ENCODE measurements at places on chromosomes 1 and 21. TPM values are rescaled to one million over a fixed set of nuclear protein-coding genes. Genes with fewer than 3 reads are reported as not detected.

- no peak for DNase-seq
Observed at GRCh38 chr1:226957714-226958113, 17.6 kb downstream of the COQ8A start.

- DNase-seq, result no peak
Observed at GRCh38 chr1:67372136-67372535, 58.1 kb downstream of the SERBP1 start.

DNA sequence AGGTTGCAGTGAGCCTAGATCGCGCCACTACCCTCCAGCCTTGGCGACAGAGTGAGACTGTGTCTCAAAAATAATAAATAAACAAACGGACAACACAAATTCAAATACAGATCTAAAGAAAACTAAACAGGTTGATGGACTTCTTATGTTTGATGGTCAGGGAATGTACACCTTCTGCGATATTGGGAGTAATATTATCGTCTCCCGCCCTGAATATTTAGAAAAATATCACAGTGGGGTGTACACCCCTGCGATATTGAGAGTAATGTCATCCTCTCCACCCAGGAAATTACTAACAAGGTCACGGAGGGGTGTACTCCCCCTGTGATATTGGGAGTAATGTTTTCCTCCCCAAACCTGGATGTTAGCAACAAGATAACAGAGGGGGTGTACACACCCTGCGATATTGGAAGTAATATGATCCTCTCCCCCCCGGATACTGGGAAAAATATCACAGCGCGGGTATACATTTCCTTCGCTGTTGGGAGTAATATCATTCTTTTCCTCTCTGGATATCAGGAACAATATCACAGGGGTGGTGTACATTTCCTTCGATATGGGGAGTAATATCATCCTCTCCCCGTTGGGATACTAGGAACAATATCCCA is 1.4 kb upstream of the CFAP298 start:
- DNase-seq, result no peak

DNA sequence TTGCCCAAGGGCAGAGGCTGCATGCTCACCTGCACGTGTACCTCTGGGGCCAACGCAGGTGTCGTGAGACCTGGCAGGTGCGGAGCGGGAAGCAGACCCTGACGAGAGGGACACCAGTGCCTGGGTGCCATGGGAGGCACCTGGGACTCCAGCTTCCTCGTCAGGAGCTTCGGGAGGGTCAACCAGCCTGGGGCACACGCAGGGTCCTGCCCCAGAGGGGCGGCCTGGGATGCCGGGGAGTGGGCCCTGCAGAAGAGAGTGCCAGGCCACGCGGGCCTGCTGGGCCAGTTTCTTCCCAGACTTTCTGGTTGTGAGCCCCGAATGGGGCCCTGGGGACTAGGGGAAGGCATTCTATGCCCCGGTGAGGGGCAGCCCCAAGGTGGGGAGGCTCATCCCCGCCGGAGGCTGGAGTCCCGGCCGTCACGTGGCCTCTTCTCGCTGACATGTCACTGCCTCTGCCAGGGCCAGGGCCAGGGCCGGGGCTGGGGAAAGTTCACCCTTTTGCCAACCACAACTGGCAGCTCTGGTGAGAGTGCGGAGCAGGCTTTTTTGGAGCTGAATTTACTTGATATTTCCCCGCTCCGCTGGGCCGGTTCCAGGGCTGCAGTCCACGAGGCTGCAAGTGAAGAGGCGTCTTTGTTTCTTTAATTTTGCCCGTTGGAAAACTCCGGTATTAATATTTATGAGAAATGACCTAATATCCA is 38.5 kb upstream of the ACTRT2 start:
- DNase-seq, result no peak

MCOLN2 gene
- 2.5 TPM for total RNA-seq

DNA sequence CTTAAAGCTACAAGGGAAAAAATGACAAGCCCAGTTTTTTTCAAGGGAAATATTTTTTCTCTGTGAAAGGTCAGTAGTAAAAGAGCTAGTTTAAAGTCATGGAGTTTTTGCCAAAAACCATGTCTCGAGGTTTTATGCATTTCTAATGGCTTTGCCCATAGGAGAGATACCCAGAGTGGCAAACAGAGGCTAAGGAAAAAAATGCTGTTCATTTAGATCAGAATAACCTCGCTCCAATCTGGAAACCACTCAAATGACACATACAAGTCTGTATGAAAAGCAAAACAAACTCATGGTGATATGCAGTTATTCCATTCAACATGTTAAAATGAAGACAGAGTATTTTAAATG is 36.9 kb upstream of the EDEM3 start:
- no peak for DNase-seq

PSEN2 gene
- 30.7 TPM for total RNA-seq

GRCh38 chr1:236119943-236120484 is 22.3 kb upstream of the GPR137B start:
- no peak for DNase-seq

- DNase-seq, result no peak
Observed at GRCh38 chr1:47885062-47885830, 111.9 kb downstream of the TRABD2B start.

DNA sequence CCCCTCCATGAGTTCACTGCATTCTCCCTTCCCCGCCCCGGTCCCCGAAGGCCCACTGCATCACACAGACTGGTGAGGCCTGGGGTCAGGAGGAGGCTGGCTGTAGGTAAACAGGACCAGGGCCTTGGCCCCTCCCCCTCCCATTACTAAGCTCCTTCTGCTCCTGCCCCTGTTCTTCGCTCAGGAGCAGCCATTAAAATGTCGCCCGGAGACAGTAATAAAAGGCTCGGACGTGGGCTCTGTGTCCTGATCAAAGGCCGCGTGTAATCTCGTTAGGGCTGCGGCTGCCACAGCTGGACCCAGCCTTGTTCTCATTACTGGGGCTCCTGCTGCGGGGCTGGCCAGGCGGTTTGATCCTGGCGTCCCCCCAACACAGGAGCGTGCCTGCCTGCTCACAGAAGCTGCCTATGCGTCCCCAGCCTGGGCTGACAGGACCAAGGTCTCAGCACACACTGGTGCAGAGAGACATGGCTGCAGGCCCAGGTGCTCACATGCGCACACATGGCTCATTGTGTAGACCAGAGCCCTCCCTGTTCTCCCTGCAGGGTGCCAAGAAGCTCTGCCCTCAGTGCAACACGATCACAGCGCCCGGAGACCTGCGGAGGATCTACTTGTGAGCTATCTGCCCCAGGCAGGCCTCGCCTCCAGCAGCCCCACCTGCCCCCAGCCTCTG is 24.0 kb downstream of the TMEM53 start:
- DNase-seq, result no peak

DNA sequence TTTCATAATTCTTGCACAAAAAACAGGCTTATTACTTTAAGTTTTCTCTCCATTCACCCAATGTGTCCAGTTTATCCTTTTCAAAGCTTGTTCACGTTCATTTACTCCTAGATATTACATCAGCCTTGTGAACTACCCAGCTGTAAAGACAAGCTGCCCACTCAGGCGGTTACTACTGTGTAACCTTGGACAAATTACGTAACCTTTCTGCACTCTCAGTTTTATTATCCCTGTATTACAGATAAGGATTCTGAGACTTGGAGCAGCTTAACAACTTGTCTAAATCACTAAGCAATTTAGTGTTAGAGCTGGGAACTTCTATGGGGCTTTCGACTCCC is 20.5 kb upstream of the LPAR3 start:
- DNase-seq, result peak; percentile 81

CD247 gene
- total RNA-seq, result not detected

GRCh38 chr1:176905648-176906047 is 258.9 kb downstream of the ASTN1 start:
- no peak for DNase-seq

DNA sequence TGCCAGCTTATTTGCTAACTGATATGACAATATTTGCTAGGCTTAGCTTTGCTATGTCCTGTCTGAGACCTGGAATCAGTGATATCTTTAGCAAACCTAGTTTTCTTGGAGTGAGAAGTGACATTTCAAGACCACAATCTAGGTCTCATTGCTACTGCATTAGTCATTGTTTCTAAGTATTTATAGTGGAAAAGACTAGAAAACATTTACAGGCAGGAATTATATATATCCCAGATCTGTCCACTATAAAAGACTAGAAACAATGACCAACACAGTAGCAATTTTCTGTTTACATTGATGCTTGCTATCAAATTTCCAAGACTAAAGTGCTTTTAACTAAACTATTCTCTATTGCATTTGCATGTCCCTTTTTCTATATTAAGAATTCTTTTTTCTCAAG is 5.0 kb upstream of the RGS18 start:
- no peak for DNase-seq

IKBKE gene
- total RNA-seq, result 22.3 TPM

HSF2BP gene
- 0.72 TPM for total RNA-seq

- no peak for DNase-seq
Observed at GRCh38 chr1:183002797-183003196, 20.4 kb upstream of the LAMC1 start.

DNA sequence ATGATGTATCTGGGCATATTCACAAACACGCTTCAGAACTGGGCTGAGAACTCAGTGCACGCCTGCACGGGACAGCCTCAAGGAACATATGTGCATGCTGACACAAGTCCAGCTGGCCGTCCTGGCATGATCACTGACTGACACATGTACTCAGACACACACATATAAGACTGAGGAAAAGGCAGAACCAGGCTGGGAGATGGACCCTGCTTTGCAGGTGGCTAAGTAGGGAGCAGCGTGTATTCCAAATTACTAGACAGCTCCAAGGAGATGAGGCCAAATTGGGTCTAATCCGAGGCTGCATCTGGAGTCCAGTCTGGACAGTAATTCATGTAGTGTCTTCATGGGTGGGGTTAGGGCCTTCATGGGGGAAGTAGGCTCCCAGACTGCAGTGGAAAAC is 41.4 kb upstream of the GJB5 start:
- DNase-seq, result no peak

CHML gene
- 9.5 TPM for total RNA-seq

DNA sequence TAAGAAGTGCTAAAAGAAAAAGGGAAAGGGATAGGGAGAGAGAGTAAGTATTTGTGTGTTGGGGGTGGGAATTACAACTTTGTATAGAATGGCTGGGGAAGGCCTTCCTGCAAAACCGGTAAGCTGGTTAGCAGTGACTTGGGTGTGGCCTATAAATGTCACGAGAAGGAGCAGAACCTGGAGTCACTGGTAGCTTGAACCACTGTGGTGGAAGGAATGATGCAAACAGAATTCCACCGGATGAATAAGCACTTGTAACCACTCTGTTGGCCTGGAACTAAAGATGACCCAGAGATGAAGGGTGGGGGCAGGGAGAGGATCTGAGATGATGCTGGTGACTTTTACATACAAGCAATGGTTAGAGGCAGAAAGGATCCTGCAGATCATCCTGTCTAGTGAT is 8.9 kb downstream of the XKR8 start:
- DNase-seq, result peak; percentile 78

LCE2B gene
- total RNA-seq, result not detected

GRCh38 chr1:39368045-39368444 is 123.4 kb upstream of the BMP8A start:
- DNase-seq, result no peak

- DNase-seq, result no peak
Observed at GRCh38 chr1:101241485-101242225, 4.8 kb downstream of the S1PR1 start.

GNAT2 gene
- total RNA-seq, result not detected

DNA sequence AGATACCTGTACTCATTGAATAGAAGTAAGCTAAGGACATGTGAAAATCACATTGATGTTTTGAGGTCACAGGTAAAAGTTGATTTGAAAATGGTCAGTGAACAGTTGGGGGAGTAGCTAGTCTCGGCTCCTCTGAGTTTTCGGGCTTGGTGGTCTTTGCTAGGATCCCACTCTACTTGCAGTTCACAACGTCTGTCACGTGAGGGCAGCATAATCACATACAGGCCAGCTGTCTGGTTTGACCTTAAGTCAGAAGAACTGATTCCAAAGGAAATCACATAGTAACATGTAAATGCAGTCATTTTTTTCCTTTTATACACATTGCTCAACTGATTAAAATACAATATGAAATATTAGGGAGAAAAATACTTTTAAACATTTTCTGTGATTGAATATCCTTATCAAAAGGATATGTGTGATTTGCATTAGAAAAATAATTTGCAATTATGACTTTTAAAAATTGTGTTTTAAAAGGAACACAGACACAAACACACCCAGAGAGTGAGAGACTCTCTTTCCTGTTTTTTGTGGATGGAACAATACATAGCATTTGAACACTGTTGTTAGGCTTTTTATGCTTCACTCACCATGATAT is 21.8 kb upstream of the PDC start:
- peak; percentile 15 for DNase-seq

DNAJC6 gene
- 6.9 TPM for total RNA-seq

DNA sequence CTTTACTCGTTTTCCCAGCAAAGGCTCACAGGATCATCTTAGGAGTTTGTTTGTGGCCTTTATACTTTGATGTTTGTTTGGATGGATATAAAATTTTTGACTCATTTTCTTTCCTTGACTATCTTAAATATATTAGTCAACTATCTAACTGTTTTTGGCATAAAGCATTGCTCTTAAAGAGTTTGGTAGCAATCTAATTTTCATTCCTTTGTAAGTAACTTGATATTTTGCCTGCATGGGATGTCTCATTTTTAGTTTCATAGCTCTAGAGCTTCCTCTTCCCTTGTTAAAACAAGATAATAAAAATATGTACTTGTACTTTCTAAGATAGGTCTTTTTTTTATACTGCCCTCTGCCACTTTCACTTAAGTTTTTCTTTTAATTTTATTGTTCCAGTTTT is 161.9 kb downstream of the MAGI3 start:
- no peak for DNase-seq

SYT14 gene
- total RNA-seq, result 3.9 TPM

NTNG1 gene
- total RNA-seq, result 25.8 TPM

LRRC3 gene
- total RNA-seq, result 3.0 TPM

- peak; percentile 56 for DNase-seq
Observed at GRCh38 chr1:237677979-237678378, 212.7 kb downstream of the ZP4 start.

GRCh38 chr1:7015022-7015421 is 229.8 kb downstream of the CAMTA1 start:
- no peak for DNase-seq

GRCh38 chr1:21931171-21932093 is 5.7 kb downstream of the HSPG2 start:
- DNase-seq, result no peak

DNA sequence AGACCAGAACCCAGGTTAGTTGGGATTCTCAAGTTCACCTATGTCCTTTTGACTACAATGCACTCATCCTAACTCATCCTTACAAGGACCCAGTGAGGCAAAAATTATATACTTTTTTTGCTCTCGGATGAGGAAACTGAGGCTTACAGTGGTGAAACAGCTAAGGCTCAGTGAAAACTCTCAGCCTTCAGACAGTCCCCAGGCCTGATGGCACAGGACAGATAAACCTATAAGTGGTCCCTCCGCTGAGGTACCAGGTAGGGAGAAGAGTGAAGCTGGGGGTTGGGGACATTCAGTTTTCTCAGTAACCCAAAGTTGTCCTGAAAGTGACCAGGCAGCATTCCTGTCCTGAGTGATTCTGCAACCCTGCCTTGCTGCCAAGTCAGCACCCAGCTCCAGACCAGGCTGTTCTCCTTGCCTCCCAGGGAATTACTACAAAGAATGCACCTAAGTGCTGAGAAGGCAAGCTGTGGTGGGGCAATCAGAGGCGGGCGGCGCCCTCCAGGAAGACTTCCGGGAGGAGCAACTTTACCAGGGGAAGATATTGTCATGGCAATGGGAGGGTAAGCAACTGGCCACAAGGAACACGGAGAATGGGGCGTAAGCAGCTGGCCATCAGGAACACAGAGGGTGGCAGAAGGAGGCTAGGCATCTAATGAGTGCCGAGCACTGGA is 4.6 kb downstream of the TENT5B start:
- no peak for DNase-seq

TGFB2 gene
- 35.7 TPM for total RNA-seq

DCAF8 gene
- 41.6 TPM for total RNA-seq

All from epithelial cell of proximal tubule (primary cell).